Cardiac septum (tissue), 1 donor: ENCODE measurements at places on chromosomes 1 and 21. TPM values are rescaled to one million over a fixed set of nuclear protein-coding genes. Genes with fewer than 3 reads are reported as not detected.

DNA sequence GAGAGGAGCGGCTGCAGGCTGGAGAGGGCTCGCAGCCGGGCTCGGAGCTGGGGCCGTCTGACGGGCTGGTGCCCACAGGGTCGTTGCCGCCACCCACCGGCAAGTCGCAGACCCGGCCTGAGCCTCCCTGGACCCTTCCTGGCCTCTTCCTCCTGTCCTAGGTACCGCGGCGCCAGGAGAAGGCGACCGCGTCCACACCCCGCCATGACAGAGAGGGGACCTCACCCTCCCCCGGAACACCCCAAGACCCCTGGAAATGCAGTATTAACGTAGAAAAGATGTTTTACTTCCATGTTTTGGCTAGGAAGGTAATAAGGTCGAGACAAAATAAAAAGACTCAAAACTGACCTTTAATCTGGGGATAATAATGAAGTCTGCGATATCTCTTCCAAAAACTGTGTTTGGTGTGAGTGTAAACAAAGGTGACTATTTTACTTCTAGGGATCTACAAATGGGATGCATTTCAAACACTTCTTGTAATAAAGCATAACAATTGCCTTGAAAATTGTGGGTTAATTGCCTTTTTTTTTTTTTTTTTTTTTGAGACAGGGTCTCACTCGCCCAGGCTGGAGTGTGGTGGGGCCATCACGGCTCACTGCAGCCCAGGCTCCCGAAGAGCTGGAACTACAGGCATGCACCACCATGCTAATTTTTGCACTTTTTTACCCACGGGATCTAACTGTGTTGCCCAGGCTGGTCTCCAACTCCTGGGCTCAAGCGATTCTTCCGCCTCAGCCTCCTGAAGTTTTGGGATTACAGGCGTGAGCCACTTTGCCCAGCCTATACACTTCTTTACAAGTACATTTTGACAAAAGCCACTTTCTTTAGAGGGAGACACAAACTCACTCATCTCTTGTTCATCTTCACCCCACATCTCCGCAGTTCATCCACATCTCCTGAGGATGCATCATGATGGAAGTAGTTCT is 838 bp upstream of the RSRP1 start:
- no peak for DNase-seq

- DNase-seq: no peak
Measured at GRCh38 chr1:195053478-195053877, 1554.8 kb downstream of the KCNT2 start.

DNA sequence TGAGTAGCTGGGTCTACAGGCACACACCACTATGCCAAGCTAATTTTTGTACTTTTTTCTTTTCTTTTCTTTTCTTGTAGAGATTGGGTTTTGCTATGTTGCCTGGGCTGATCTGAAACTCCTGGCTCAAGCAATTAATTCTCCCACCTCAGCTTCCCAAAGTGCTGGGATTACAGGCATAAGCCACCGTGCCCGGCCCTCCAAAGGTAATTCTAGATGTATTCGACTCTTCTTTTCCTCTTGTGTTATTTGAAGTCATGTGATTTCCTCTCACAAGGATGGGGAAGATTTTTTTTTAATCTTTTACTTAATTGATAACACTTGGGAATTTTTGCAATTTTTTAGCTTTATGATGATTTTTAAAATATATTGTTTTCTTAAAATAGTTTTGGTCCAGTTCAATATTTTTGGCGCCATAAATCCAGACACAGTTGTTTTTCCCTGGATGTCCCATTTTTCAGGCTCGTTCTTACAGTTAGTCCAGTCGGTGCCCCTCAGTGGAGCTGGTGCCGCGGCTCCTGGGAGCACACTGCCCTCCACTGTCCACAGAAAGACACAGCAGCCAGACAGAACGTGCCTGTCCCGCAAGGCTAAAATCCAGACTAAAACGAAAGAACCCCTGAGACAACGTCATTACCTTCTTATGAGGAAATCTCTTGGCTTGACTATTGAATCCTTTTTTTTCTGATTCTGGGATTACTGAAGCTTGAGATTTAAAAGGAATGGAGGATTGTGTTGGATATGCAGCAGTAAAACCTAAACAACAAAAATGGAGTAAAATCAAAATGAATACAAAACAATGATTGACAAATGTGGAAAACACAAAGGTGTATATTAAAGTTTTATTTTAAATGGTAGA is 22.4 kb downstream of the STPG1 start:
- DNase-seq: peak; percentile 88

DNA sequence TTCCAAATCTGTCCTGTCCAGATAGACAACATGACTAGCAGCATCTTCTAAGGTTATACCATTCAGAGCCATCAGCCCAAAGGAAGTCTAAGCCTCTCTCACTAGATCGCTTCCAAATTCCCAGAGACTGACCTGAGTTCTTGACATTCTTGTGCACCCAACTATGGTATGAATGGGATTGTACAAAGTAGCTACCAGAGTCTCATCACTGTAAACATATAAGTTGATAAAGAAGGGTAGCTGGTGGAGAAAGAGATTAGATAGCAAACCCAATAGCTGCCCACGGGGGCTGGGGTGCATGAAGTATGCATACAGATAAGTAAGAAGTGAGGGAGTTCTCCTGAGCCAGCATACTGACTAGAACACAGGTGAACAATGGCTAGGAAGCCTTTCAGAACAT is 180.0 kb downstream of the PLPP3 start:
- no peak for DNase-seq

The DMBX1 gene
- total RNA-seq: not detected

The PLA2G2C gene
- total RNA-seq: not detected

The ATP1A2 gene
- total RNA-seq: 147 TPM

The ALX3 gene
- 0.22 TPM for total RNA-seq

The GPR61 gene
- total RNA-seq: 0.13 TPM
